ENCODE measurements at places on chromosomes 7 and 10.

- no peak for DNase-seq
Measured at GRCh38 chr7:98556288-98556687, 60.8 kb upstream of the NPTX2 start.

- no peak for DNase-seq
Measured at GRCh38 chr10:3949711-3950110, 164.7 kb upstream of the KLF6 start.

- DNase-seq: no peak
Measured at GRCh38 chr7:105297985-105298384, 90.7 kb downstream of the SRPK2 start.

GRCh38 chr10:47183704-47184041, 116.3 kb upstream of the GDF10 start:
- DNase-seq: no peak

DNA sequence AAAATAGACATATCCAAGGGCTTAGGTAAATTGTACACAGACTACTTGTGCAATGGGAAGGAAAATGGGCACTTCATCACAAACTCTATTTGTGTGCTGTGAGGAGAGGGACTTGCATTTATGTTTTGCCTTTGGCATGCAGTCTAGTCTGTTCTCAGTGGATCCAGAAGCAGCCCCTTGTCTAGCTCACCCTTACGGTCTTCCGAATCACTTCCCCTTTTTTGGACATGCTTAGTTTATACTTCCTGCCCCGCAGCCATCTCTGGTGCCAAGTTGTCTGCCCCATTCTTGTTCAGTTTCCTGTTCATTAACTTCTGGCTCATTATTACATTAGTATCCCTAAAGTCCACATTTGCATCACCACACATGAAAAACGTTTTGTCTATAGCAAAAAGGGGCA, 161.6 kb downstream of the NRCAM start:
- peak; percentile 31 for DNase-seq
